ENCODE measurements at places on chromosomes 1 and 21.

DNA sequence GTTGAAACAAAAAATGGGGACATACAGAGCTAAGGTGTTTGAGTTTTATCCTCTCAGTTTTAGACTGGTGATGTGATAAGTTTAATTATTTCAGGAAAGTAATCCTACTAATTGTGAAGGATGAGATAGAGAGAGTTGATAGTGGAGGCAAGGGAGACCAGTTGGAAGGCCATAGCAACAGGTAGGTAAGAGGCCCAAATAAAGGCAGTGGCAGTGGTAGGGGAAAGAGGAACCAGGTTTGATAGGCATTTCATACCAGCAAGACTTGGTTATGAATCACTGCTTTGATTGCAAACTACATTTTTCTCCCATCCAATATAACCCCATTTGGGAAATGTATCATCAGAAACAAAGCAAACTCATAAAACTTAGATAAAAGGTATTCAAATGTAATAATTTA is 63.1 kb upstream of the SH3GLB1 start:
- no peak for DNase-seq

DNA sequence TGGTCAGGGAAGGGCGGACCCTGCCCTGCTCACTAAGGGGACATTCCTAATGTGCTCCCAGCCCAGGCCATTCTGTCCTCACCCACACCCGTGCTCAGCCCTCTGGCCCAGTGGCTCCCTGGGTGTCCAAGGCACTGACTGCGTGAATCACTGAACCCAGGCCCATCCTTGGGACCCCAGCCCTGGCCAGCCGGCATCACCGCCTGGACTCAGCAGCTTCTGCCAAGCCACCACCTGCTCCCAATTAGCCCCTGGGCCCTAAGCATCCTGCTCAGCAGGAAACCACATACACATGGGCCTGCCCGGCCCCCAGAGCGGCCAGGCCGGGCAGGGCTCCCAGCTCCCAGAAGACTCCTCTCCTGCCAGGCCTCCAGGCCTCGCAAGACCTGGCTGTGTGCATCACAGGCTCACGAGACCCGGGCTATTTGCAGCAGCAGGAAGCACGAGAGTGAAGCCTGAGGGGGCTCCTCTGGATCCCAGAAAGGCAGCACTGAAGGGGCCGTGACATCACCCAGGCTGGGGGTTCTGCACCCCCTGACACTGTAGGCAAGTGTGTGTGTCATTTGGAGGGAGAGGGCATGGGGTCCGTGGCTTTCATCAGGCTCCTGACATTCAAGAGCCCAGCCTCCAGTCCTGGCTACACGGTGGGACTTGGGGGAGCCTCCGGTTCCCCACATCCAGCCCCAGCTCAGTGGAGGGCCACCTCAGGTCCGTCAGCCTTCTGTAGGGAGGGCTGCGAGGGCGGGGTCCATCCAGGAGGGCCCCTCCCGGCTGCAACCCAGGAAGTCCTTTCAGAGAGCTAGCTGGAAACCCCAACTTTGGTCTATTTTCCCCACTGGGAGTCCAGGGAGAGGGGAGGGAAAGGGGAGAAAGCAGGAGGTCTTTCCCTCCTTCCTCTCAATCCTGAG is 1.6 kb downstream of the MFAP2 start:
- no peak for DNase-seq

DNA sequence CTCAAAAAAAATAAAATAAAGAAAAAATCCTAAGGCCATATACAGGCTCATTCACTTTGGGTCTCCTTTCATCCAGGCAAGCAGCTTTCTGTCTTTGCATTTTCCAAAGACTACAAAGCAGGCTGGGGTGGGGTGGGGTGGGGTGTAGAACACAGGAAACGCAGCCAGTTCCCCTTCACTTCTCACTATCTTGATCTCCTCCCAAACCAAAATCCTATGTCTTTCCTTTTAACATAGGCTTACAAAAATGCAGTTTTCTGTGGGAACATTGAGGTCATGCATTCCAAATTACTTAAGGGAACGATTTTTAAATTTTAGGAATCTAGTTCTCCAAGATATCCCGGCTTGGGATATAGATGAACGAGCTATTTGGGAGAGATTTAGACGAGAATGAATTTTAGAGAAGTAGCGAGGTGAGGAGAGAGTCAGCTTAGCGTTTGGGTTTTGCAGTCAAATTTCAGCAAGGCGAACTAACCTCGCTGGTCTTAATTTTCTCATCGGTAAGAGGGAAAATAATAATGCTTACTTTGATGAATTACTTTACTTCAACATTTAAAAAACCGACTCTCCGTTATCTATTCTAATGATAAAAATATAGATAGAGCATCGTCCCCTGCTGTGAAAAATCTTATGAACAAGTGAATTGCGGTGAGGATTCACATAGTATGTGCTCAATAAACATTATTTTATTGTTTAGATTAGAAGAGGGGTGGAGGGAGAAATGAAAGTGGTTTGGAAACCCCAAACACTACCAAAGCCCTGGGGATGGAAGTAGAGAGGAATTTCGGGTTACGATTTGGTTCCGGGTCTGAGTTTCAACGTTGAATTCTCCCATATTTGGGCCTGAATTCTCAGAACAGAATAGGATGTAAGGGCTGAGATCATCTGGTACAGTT is 735 bp upstream of the STX12 start:
- no peak for DNase-seq

DNA sequence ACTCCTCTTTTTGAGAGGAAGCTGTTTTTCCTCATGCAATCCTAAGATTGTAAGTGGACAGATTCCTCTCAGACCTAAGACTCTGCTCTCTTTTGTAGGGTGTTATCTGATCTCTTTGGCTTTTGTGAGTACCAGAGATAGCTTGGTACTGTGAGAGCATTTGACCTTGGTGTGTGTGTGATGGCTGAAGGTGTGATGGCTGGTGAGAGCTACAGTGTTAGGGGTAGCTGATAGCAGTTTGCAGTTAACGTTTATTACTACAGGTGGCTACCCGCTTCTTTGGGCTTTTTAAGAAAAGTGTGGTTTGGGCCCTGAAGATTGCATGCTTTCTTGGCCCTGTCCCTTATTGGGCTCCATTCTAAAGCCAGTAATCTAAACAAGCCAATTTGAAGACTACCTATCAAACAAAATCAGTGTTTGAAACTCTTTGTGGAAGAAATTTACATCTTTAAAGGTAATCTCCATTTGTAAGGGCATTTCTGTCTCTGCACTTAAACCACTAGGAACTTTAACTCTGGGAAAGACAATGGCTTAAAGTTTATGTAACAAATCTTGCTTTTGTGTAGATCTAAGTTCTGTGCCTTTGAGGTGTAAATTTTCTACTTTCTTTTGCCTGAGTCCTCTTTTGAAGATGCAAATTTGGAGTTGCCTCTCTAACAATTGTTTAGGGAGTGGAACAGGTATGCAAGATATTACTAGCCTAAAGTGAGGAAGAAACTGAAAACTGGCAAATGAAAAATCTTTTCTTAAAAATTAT is 85.3 kb upstream of the SERBP1 start:
- DNase-seq = no peak

GRCh38 chr1:160418483-160418882 is 18.1 kb downstream of the VANGL2 start:
- DNase-seq = no peak

DNA sequence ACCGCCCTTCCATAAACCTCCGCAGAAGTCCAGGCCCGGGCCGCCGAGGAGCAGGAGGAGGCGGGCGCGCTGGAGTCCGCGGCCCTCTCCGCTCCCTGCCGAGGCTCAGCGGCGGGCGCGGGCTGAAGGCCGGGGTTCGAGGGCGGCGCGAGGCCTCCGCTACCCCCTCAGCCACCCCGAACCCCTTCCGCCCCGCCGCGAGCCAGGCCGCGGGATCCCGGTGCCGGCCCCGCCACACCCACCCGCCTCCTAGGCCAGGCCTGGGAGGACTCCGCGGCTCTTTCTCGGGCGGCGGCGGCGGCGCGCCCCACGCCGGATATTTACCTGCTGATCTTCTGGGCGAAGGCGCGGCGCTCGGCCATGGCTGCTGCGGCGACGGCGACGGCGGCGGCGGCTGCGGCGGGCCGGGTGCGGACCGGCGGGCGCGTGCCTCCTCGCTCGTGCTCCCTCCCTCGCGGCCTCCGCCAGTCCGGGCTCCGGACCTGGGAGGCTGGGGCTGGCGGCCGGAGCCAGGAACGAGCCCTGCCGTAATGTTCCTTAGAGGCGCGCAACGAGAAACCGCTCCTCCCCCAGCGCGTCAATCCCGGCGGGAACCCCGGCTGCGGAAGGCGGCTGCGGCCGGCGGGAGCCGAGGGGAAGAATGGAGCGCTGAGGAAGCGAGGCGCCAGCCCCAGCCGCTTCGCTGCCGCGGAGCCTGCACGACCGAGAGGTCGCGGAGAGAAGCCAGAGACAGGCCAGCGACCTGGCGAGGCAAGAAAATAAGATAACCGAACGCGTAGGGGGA is at the start of gene DOCK7:
TSS of gene DOCK7 (minus strand) at position 484 of the 784 bp plus-strand sequence. CDS start at position 362, 122 bp downstream.
- peak; percentile 12 for DNase-seq

DNA sequence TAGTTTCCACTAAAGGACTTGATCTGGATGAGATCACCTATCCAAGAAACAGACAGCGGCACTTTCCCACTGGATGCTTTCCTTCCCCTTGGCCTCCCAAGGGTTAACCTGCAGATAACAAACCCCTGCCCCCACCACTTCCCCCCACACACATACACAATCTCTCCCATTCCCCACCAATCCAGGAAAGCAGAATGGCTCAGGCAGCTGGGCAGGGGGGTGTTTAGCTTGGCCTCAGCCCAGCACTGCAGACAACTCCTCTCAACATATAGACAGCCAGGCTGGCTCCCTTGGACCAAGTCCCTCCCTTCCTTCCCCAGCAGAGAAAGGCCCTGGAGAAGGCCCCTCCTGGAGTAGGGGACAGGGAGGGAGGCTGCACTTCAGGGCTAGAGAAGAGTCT is 24.6 kb downstream of the PLEKHA6 start:
- no peak for DNase-seq

DNA sequence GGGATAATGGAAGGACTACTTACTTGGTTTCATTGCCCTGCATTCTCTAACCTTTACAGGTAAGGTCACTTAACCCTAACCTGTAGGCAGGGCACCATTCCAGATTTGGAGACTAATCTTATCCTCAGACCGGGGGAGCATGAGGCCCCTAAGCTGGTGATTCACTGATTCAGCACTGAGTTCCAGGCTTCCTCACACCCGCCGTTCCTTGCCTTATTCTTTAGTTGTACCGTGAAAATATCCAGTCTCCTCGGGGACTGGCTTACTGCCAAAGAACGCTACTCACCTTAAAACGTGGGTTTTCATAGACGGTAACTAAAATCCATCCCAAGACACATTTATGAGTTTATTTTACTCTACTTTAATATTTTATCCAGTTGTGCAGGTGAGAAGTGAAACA is 44.3 kb upstream of the COL24A1 start:
- no peak for DNase-seq

DNA sequence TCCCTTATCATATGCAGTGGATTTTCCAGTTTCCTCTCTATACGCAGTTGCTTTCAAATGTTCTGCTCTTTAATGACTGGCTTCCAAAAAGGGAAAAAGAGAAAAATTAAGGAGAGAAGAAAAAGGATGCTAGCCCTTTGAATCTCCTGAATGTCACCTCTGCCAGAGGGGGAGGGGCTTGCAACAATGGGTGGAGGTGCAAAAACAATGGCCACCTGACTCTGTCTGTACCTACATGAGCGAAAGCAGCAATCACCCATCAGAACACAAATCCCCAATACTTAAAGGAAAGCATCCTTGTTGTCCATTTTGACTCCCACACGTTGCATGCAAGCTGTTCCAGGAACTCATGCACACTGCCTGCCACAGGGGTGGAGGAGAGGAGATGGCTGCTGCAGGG is 61.2 kb downstream of the CCDC30 start:
- DNase-seq = no peak
